ENCODE measurements at places on chromosomes 3 and 15.

- DNase-seq, result no peak
Observed at GRCh38 chr3:36957862-36958686, 13.2 kb upstream of the TRANK1 start.

DNA sequence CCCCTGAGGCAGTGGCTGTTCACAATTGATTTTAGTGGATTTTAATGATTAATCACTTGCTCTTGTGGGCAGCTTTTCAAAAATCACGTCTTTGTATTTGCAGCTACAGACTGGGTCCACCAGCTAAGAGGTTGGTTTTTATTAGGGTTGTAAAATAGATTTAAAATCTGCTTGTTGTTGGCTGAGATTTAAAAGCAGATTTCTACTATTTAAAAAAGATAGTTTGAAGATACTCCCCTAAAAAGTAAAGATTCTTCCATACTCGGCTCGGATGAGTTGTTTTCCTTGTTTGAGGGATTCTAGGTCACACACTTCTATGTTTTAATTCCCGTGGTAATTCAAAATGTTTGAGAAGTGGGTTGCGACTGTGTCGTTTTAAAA is 1.7 kb downstream of the KLHL24 start:
- DNase-seq, result no peak

DNA sequence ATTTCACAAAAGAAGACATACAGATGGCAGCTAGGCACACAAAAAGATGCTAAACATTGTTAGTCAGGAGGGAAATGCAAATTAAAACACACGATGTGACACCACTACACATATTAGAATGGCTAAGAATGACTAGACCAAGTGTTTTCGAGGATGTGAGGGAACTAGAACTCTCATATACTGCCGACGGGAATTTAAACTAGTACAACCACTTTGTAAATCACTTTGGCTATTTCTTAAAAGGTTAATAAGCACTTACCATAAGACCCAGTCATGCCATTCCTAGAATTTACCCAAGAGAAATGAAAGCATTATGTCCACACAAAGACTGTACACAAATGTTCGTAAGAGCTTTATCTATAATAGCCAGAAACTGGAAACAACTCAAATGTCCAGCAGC is 5.6 kb downstream of the CEP70 start:
- DNase-seq, result no peak

DNA sequence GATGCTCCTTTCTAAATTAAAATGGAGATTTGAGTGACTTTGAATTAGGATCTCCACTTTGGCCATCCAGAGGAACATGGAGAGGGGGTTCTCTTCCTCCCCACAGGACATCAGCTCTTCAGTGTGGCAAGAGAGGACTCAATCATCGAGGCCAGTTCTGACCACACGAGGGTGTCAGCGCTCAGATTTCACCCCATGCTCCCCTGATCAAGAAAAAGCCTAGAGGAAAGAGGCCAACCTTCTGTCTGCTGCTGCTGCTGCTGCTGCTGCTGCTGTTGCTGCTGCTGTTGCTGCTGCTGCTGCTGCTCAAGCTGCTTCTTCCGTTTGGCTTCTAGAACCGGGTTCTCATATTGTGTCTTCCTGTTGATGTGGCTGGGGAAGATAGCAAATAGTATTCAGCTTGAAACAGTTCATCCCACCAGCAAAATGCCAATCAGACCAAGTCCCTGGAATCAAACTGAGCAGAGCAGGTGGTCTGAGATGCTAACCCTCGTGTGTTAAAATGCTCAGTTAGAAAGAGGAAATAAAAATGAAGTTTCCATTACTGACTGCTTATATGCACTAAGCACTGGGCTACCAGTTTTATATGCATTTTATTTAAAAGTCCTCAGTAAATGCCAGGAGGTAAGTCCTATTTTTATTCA is 599.0 kb downstream of the MAGI1 start:
- peak; percentile 46 for DNase-seq

- no peak for DNase-seq
Observed at GRCh38 chr3:111976254-111976653, 2.6 kb upstream of the ABHD10 start.
